CD8-positive, alpha-beta T cell (primary cell): ENCODE measurements at places on chromosomes 3 and 15. TPM values are rescaled to one million over a fixed set of nuclear protein-coding genes. Genes with fewer than 3 reads are reported as not detected.

GRCh38 chr15:66886241-66886675 lies 179.1 kb upstream of the SMAD3 start:
- DNase-seq: no peak

GRCh38 chr3:152252755-152253154 lies 16.0 kb upstream of the MBNL1 start:
- no peak for DNase-seq

GRCh38 chr3:123147754-123148535 lies 53.8 kb upstream of the SEC22A start:
- DNase-seq: no peak

GRCh38 chr3:194928227-194928626 lies 242.5 kb downstream of the FAM43A start:
- DNase-seq: no peak

GRCh38 chr15:26971271-26972018 lies 464 bp downstream of the GABRG3 start:
- DNase-seq: no peak

- no peak for DNase-seq
Measured at GRCh38 chr3:63954182-63954581, 42.0 kb upstream of the SCAANT1 start.

DNA sequence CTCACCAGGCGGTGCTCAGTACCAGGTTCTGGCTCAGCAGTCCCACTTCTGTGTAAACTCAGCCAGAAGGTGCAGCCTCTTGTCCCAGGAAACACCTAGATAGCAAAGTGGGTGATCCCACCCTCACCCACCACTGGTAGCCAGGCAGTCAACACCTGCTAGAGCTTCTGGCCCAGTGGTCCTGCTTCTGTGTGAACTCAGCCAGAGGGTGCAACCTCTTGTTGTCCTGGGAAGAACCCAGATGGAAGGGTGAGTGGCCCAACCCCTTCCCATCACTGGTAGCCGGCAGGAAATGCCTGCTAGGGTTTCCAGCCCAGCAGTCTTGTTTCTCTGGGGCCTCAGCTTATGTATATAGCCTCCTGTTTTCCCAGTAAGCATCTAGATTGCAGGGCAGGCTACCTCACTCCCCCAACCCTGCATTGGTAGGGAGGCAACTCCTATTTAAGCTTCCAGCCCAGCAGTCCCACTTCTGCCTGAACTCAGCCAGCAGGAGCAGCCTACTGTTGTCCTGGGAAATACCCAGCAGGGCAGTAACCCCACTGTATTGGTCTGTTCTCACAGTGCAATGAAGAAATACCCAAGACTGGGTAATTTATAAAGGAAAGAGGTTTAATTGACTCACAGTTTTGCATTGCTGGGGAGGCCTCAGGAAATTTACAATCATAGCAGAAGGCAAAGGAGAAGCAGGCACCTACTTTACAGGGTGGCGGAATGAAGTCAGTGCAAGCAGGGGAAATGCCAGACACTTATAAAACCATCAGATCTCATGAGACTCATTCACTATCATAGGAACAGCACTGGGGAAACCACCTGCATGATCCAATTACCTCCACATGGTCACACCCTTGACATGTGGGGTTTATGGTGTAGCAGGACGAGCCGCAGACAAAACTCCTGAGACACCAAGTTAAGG lies 110.6 kb downstream of the DTWD1 start:
- no peak for DNase-seq

DNA sequence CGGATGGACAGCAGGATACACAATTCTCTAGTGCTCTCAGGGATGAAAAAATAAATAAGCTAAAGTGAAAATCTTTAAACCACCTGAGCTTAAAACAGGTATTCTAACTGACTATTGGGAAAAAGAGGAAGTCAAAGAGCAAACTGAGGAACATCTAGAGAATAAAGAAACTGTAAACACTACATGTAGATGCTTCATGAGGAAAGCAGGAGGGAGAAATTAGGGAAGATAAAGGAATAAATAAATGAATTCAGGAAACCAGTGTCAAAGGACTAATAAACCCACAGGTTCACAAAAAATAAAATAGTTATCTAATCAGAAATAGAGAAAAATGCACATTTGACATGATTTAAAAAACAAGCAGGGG lies 525 bp upstream of the MCCC1 start:
- no peak for DNase-seq

GRCh38 chr3:11642431-11643191 lies 1.1 kb downstream of the VGLL4 start:
- DNase-seq: peak; percentile 87

ROBO2 gene
- not detected for total RNA-seq

DNA sequence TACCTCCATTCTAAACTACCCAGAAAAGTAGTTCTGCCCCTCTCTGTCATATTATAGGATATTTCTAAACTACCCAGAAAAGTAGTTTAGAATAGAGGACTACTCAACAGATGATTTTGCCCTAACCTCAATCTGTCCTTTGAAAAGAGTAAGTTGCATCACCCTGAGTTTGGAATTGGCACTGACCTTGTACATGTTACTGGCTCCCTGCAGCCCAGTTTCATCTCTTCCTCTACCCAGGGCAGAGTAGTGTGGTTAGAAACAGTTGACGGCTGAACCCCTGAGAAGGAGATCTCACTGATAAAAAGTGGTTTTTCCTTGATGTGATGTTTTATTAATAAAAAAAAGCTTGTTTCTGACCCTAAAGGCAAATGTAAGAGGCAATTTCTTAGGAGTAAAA lies 340.5 kb upstream of the NECTIN3 start:
- DNase-seq: no peak

SMCO1 gene
- total RNA-seq: not detected

DNA sequence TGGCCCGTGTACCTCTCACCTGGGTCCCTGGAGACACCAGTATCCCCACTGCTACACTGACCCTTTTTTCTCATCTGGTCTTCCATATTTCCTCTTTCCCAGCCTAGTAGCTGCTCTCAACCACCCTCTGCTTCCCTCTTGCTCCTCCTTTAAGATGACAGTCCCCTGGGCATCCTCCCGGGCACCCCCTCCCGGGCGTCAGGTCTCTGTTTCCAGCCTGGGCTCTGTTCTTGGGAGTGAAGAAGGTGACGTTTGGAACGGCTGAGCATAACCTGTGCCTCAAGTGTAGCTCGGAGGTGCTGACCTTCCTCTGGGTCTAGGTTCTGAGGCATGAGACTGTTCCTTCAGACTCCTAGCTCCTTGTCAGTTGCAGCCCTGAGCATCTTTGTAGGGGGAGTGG lies 101.2 kb downstream of the VGLL4 start:
- no peak for DNase-seq

- no peak for DNase-seq
Measured at GRCh38 chr3:14780927-14781507, 37.7 kb upstream of the FGD5 start.

DNA sequence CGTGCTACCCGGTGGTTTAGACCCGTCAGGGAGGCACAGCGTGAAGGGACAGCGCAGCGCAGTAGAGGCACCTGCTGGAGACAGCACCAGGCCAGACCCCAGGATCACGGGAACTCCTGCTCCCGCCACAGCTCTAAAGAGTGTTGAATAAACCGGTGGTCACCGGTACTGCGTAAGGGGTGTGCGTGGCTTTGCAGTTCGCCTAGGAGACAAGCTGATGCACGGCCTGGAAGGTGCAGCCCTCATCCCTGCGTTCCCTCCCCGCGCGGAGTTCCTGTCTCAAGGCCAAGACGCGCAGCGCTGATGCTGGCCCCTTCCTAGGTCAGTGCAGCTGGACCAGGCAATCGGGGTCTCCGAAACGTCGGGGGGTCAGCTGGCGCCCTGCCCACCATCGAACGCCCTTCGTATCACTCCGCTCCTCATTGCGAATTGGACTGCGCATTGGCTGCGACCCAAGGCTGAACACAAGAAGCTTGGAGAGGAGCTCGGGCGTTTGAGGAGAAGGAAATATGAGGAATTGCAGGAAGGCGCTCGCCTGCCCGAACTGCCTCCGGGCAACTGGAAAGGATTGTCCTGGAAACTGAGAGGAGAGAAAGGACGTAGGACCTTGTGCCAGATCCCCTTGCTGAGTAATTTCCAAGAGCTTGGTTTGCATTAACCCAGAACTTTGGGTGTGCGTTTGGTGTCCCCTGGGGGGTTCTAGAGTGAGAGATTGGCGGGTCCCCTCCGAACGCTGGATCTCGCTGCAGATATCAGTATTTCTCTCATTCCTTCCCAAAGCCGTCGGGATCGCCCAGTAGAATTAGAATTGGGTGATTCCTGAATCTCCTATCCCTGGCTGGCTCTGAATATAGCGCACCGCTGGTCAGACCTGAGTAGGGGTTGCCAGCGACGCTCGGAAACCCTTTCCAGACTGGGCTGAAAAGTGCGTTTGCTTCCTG lies 2.3 kb upstream of the SOX14 start:
- no peak for DNase-seq

- DNase-seq: no peak
Measured at GRCh38 chr3:186380622-186381380, 18.8 kb upstream of the DGKG start.

THRB gene
- not detected for total RNA-seq

- DNase-seq: no peak
Measured at GRCh38 chr3:117277816-117278215, 568.2 kb downstream of the TUSC7 start.

DNA sequence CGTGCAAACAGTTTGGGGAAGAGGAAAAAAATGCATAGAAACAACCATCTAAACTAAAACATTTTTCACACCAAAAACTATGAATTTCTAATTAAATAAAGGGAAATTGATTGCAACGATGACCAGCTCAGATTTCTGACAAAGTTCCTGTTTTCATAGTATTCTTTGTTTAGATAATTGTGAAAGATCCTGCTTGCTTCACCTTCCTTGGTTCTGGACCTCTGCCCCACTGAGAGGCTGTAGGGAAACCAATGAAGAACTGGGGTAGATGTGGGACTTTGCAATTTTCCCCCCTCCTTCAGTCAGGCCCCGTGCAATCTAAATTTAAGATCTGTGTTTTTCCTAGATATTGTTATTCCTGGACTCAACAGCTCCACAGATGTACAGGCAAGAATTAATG lies 13.8 kb upstream of the TEX264 start:
- DNase-seq: no peak

DNA sequence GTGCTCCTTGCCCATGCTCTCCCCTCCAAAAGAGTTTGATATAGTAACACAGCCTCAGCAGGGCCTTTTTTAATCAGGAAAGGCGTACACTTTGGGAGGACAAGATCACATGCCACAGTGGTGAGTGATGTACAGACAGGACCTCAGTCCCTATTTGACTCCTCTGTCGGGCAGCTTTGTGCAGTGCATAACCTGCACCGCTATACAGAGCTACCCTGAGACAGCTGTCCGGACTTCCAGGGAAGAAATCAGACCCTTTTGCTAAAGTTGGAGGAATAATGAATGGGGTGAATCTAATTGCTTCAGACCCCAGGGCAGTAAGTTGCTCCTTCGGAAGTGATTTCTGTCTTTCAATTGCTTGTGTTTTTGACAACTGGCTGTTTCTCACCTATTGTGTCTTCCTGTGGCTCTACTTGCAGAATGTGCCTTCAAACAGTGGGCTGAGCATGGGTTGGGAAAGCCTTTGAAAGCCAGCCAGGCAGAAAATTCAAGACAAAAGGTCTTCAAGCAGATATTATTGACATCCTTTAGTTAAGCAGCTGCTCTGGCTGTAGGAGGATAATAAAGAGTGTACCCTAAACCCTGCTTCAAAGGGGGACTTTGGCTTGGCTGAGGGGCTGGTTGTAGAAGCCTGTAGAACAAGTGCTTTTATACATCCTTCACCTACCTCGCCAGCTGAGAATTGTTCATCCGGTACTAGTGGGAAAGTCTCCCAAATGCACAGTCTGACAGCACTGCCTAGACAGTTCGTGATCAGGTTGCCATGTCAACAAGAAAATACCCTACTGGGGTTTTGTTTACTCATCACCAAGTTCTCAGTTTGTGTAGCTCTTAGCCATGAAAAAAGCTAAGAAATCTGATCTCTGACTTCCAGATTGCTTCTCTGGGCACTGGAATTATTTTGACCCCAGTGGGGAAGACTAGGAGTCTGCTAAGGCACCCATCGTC lies 35.1 kb downstream of the SNTN start:
- DNase-seq: no peak

DNA sequence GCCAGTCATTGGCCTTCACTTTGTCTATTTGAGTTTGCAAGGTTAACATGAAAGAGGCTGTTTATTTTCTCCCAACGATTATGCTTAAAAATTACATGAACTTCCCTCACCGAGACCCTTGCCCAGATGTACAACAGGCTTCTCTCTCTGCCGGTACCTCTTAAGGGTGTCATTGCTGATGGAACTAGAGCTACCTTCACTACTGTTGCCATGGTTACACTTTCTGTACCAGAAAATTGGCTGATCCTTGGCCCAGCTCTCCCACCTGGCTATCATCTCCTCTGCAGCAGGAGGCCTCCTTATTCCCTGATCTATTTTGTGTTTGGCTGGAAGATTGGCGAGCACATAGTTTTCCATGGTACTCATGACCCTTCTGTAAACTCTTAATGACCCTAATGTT lies 24.0 kb upstream of the LIPC start:
- no peak for DNase-seq

GRCh38 chr3:179655236-179655635 lies 2.4 kb downstream of the USP13 start:
- no peak for DNase-seq

CSPG5 gene
- 0.22 TPM for total RNA-seq

GRCh38 chr15:58227706-58228543 lies 89.7 kb downstream of the AQP9 start:
- DNase-seq: peak; percentile 42

GRCh38 chr15:35775471-35775870 lies 229.5 kb upstream of the DPH6 start:
- no peak for DNase-seq

DNA sequence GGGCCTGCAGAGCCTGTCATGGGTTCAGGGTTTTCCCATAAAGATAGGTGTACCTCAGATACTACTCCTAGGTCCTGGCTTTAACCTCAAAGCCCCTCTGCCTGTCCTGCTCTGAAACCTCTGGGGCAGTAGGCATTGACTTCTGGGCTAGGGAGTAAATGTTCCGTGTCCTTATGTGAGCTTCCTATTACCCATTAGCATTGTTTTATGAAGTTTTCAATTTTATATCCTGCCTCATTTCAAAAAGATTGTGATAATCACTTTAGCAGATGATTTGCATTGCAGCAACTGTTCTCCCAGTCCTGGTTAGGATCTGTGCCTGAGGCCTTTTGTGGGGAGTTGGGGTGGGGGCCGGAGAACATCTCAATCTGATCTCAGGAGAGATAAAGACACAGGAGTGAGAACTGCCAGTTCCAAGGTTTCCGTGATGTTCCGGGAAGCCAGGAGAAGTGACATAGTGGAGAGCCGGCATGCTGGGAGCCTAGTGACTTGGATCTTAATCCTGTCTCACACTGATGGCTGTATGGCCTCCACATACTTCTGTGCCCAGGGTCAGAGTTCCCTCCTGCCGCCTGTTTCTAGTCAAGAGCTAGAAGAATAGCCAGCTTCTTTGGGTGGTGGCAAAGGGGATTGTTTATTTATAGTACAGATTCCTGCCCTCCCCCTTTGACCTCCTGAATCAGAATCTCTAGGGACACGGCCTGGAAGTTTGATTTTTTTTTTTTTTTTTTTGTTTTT lies 10.6 kb downstream of the TPM1 start:
- no peak for DNase-seq

DNA sequence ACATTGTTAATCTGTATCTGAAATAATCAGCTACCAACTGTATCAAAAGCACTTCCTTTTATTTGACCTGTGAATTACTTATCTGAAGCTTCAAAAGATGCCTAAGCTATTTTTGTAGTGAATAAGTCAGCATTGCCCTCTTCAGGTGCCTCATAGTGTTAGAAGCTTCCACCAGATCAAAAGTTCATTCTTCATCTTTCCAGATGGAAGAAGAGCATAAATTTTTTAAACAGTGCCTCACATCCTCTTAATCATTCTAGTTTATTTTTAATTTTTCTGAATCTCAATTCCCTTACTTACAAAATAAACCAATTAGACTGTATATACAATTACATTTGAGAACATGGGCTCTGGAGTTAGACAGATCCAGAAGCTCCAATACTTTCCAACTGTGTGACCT lies 65.0 kb downstream of the MYO5A start:
- DNase-seq: peak; percentile 25
